Left forelimb (tissue), 1 donor: ENCODE measurements at places on chromosomes 12 and 14.

DNA sequence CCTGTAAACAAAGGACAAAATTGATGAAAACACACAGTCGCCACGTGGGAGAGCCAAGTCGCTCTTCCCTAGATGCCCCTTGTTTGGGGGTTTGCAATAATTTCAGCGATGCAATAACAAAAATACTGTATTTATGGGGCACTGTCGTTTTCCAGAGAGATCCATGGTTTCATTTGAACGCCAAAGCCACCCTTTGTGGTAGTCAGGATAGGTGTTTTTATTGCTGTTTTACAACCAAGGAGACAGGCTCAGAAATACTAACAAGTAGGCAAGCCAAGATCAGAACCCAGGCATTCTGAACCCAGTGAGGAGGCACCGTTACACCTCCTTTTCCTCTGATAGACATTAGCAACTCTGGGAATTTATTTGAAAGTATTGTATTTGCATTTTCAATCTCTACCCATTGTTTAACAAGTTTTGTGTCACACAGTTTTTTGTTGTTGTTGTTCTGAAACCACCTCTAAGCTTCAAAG is 831 bp upstream of the BTBD7 start:
- no peak for DNase-seq

DNA sequence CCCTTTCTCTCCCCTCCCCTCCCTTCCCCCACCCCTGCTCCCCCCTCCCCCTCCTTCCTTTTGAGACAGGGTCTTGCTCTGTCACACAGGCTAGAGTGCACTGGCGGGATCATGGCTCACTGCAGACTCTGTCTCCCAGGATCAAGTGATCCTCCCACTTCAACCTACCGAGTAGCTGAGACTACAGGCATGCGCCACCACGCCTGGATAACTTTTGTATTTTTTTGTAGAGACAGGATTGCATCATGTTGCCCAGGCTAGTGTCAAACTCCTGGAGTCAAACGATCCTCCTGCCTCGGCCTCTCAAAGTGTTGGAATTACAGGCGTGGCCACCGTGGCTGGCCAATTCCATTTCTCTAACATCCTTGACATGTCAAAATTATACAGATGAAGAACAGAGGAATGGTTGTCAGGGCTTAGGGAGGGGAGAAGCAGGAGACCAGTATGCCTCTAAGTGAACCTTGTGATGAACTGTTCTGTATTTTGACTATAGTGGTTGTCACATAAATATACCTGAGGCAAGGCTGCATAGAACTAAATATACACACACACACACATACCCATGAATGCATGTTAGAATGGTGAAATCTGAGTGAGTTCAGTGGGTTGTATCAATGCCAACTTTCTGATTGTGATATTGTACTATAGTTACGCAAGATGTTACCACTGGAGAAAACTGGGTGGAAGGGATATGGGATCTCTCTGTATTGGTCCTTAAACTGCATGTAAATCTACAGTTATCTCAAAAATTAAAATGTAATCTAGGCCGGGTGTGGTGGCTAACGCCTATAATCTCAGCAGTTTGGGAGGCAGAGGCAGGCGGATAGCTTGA is 3.6 kb upstream of the CFAP73 start:
- DNase-seq: no peak

GRCh38 chr12:70354787-70355186 is 11.3 kb upstream of the KCNMB4 start:
- no peak for DNase-seq

- DNase-seq: no peak
These were observed 50.2 kb downstream of the KCNK13 start for GRCh38 chr14:90111895-90112534.

GRCh38 chr12:27967551-27968054 is 4.9 kb downstream of the PTHLH start:
- DNase-seq: no peak

DNA sequence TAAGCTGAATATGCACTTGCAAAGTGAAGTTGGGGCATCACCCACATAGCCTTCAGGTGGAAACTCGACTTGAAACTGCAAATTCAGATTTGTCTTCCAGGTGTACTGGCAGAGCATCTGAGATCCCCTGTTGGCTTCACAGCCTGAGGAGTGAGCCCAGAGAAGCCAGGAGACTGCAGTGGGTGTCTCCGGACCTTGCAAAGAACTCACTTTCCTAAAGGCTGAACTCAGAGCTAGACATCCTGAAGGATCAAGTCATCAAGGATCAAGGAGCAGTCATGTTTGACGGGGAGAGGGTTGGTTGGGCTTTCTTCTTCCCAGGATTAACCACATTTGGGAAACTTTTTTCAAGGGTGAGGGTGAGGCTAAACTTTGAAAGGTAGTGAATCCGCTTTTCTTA is 9.1 kb upstream of the HOXC13 start:
- no peak for DNase-seq

- DNase-seq: no peak
These were observed 81.3 kb upstream of the NID2 start for GRCh38 chr14:52150162-52150561.

- DNase-seq: no peak
These were observed 8.0 kb downstream of the RBMS2 start for GRCh38 chr12:56529656-56530055.

- no peak for DNase-seq
These were observed 18.5 kb downstream of the SLC15A5 start for GRCh38 chr12:16258963-16259362.
